ENCODE measurements at places on chromosomes 5 and 9.

DNA sequence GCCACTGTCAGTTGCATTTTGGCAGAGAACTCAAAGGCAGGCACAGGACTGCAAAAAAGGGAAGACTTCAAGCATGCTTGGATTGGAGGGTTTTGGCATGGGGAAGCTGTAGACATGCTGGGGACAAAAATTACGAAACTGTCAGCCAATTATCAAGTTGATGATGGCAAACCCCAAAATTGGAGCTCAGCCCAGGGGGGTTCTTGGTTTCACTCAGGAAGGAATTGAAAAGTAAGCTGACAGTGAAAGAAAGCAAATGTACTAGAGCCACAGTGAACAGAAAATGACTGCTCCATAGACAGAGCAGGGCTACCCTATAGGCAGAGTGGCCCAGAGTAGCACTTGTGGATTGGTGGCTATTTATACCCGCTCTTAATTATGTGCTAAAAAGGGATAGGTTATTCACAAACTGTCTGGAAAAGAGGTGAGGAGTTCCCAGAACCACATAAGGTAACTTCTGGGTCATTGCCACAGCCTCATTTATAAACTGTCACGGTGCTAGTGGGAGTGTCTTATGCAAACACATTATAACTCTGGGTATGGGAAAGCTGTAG is 14.6 kb upstream of the CFAP95 start:
- DNase-seq, result no peak

DNA sequence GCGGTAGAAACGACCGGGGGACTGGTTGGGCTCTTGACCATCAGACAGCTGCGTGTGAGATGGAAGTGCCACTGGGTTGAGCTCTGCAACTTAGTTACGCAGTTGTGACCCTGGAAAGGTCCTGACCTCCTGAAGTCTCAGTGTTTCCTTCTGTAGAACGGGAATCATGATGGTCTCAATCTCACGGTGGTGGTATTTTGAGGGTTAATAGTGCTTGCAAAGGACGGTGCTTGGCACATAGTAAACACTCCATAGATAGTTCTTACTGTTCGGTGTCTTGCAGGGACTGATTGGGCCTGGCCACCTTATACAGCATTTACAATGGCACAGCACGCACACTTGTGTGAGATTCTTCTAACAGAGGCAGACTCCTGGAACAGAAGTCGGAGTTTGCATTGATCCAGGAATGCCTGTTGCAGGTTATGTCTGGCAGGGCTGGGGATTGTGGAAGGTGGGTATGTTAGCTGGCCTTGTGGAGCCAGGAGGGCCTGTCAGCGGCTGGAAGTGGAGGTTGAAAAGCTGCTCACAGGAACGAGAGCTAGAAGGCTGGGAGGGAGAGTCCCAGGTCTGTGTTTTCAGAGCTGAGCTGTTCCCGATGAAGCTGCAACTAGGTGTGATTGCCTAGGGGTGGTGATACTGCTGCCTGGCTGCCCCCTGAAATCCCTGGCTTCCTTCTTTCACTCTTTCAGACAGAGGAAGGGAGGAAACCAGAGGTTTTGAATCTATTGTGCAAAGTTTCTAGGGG is 962 bp upstream of the TXN start:
- no peak for DNase-seq

GRCh38 chr9:9091387-9091786 is 1291.8 kb upstream of the DMAC1 start:
- no peak for DNase-seq

DNA sequence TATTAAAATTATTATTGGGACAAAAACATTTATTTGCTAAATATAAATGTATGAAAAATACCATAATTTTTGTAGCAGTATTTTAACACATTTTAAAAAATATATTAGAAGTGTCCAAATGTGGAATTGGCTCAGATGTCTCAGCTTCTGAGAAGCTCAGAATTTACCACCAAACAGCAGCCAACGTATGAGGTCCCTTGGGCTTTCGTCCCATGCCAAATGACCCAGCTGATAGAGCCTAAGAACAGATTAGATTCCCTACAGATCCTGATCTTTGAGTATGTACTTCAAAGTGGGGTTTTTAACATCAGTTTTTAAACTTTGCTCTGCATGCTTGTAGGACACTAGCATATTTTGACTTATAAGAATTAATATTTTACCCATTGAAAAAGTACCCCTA is 77.3 kb upstream of the RPS23 start:
- DNase-seq, result no peak

GRCh38 chr5:73390972-73391371 is 57.6 kb downstream of the FOXD1 start:
- no peak for DNase-seq

DNA sequence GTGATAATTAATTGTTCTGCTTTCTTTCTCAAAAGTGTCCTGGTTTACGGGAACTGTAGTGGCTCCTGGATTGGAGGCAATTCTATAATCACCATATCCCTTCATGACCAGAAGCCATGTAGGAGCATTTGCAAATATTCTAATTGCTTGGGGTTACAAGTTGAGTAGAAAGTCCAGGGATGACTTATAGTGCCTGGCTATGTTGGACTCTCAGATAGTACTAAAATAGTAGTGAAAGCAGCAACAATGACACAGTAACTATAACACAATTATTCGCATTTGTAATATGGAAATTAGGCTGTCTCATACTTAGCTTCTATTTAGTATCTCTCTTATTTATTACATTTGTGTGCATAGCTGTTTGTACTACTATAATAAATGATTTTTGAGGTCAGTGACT is 712.5 kb upstream of the GRAMD2B start:
- no peak for DNase-seq

- DNase-seq, result peak; percentile 88
Measured at GRCh38 chr5:35319333-35320002, 89.2 kb upstream of the PRLR start.

DNA sequence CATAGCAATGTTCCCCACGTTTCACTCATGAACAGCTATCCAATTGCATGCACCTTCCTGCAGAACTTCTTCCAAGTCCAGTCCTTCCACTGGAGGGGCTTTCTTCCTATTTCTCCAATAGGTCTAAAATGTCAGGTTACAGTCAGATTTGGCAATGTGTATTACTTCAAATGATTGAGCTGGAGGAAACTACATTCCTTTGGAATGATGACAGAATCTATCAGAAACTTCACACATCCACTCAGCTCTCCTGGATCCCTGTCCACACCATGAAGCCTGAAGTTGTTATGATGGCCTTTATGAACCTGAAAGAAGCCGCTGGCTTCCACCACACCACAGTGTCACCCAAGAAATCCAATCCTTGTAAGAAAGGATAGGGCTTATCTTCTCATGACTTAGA is 32.2 kb downstream of the FBXW2 start:
- no peak for DNase-seq

DNA sequence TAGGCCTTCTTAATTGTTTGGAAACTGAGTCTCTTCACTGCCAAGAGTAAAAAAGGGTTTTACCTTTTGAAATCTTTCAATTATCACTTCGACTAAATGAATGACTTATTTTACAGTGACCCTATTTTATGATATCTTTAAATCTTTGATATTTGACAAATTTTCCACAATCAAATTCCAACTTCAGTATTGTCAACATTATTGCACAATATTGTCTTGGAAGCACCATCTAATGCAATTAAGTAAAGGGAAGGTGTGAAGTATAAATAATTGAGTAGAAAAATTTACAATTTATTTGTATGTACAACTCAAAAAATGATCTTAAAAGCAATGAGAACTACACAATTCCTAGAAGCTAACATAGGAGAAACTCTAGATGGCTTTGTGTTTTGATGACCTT is 49.2 kb downstream of the GABRA6 start:
- no peak for DNase-seq

DNA sequence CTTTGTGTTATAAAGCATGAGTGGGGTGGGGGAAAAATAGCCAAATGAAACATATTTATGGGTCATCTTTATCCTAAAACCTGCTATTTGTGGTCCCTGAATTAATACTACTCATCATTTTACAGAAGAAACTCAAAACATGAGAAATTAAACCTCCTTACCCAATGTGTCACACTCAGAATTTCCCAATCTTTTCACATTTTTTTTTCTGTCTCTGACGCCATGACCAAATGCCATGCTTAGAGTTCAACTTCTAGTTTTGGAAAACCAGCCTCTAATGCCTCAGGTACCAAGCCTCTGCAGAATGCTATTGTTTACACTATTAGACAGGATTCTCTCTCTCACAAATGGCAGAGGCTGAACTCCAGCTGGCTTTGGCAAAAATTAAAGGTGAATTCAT is 505.5 kb upstream of the WWC1 start:
- DNase-seq, result no peak

DNA sequence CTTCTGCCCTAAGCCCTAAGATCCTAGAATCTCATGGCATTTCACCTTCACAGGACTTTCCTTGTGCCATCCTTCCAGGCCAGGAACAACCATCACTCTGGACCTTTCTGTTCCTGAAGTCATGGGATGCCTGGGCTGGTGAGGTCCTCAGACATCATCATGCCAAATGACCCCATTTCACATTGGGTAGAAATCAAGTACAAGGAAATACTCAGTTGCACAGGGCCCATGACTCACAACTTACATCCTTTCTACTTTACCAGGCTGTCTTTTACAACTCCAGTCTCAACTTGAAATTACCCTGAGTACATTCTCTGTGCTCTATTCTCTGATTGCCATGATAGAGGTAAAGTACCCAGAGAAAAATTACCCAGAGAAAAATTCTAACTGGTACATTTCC is 167.1 kb downstream of the PIK3R1 start:
- DNase-seq, result no peak

DNA sequence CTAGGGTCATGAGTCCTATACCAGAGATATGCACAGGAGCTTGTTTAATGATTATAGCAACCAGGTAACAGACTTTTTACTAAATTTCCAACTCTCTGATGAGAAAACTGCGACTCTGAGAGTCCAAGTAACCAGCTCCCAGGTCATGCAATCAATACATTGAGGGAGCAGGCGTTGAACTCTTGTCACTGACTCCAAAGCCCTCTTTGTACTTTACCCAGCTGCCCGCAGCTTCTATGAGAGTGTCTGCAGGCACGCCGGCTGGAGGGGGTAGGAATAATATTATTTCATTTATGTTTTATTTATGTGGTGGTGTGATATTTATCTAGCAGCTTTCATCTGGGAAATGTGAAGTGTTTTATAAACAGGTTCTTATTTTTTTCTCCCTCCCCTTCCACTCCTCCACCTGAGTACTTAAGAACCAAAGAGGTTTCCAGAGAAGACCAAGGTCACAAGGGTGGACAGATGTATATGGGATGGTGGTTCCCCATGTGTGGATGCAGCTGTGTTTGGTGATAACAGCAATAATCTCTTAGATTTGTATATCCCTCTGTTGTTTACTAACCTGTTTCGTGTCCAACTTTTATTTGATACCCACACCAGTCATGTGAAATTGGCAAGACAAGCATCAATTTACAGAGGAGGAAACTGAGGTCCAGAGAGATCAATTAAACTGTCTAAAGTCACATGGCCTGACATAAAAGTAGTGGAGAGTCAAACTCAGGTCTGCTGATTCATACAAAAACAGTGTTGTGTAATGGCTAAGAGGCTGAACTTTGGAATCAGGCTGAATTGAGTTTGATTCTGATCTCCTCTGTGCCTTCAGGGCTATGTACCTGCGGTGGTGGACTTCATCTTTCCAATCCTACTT is 140.2 kb upstream of the TRIM32 start:
- DNase-seq, result peak; percentile 24

GRCh38 chr5:146690880-146691355 is 174.9 kb upstream of the GPR151 start:
- no peak for DNase-seq

DNA sequence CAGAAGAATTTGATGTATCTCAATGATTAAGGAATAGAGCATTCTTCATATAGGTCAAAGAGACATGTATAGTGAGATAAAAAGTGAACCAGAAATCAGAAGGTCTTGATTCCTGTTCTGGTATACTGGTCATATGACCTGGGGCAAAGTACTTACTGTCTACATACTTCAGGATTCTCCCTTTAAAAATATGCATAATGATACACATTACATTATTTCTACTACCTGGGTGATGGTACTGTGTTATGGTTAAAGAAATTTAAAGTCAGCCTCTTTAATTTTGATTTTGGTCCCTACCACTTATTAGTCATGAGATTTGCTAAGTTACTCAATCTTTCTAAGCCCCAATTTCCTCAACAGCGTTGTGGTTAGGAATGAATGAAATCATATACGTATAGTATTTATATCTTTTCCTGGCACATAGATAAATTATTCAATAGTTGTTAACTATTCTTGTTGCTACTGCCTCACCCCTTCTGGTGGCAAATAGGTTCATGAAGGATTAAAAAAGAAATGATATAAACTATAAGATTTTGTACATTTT is 984.1 kb downstream of the TLE4 start:
- DNase-seq, result no peak

- no peak for DNase-seq
Measured at GRCh38 chr5:150121448-150122157, 34.0 kb downstream of the PDGFRB start.

DNA sequence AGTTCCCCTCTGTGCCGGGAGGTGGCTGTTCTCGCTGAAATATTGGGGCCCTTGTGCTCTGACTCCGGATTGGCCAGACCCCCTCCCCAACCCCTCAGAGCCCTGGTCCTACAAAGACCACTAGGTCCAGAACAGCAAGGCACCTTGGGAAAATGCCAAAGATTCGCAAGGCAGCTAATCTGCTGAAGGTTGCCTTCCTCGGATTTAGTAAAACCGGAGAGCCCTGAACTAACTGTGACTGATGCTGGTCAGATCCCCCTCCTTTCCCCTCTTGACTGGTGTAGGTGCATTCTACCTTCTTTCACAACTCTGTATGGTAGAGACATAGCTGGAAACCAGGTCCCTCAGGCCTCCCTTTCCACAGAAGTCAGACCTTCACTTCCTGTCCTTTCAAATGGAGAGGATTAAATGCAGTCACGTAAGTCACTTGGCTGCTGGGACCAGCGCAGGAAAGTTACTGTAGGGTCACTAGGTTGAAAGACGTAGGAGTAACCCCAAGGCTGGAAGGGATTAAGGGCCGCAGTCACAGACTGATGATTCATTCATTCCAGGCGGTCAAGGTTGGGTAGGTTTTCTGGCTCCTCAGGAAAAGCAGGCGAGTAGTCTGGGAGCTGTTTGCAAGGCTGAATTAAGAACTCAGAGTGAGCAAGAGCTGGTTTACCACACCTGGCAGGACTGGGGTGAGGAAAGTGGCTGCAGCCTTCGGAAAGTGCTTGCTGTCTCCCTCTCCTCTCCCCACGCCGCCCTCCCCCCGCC is 5.3 kb downstream of the BARX1 start:
- DNase-seq, result no peak

Measured in HS-5 (cell line).